HFFc6 (cell line): ENCODE measurements at places on chromosomes 6 and 20. TPM values are rescaled to one million over a fixed set of nuclear protein-coding genes. Genes with fewer than 3 reads are reported as not detected.

GRCh38 chr6:11770546-11771466, 7.8 kb downstream of the ADTRP start:
- DNase-seq = peak; percentile 98

DNA sequence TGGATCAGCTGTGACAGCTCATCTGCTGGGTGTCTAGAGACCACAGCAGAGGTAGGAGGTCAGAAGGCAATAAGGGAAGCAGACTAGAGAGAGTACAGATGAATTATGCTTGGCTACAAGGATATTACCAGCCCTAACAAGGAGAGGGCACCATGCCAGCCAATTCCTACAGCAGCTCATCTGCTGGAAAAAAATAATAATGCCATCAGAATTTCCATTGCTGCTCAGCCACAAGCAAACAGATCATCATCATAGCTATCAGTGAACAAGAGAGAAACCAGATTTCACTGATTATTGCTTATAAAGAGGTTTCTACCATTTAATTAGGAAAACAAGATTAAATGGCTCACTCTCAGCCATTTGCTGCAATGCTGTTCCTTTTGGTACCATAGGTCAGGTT, 66.5 kb downstream of the PSMG4 start:
- peak; percentile 6 for DNase-seq

GRCh38 chr6:122268394-122268793, 131.1 kb upstream of the HSF2 start:
- no peak for DNase-seq

DNA sequence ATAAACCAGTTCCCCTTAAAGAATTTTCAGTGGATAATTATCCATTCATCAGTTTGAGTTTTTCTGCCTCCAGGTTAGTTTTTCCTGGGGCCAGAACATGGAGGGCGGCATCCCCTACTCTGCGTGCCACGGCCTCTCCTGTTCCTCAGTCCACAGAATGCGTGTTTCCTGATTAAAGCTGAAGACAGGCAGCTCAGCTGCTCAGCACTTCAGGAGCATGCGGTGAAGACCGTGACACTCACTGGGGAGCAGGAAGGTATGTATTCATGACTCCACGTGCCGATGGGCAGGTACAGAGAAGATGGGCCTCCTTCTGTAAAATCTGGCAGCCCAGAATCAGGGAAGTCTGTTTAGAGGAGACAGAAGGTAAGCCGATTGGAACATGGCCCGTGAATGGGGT, 2.0 kb upstream of the THBS2 start:
- DNase-seq = no peak

- no peak for DNase-seq
Measured at GRCh38 chr20:4071178-4071693, 55.9 kb upstream of the RNF24 start.

DNA sequence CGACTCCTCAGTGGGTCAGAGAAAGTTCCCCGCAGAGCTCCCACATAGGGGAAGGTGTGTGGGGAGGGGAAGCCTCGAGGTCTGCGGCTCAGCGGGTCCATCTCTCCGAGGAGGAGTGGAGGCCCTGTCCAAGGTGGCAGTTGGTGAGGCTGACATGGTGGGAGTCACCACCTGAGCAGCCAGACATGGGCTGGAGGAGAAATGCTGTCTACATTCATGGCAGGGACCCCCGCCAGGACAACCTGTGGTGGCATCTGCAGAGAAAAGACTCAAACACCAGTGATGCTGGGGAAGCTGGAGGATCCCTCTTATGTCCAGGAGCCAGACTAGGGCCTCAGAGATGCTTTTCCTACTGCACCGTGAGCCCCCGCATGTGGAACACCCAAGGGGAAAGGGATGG, 49.8 kb downstream of the BMP7 start:
- no peak for DNase-seq

- no peak for DNase-seq
Measured at GRCh38 chr20:48107560-48107959, 322.3 kb upstream of the SULF2 start.

DNA sequence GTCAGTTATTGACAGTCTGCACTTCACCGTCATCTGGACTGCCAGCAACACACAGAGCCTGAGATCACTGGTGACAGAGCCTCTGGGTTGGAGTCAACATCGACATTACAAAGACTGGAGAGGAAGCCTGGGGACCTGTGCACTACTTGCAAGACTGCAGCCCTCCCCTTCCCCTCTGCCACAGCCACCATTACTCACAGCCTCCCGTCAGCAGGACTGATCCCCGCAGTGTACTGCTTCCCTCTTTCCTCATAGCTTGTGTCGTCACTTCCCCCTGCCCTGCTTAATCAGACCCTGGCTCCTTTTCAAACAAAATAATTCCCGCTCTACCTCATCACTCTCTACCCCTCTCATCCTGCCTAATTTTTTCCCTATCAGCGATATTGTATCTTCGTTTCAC, 235.5 kb upstream of the KCNQ5 start:
- no peak for DNase-seq

VWA7 gene
- 0.30 to 1.1 TPM (median 0.64 TPM) in 3 replicates for total RNA-seq

RIPPLY2 gene
- total RNA-seq = not detected in 3 replicates

TBCC gene
- 22.5 to 25.6 TPM (median 24.6 TPM) in 3 replicates for total RNA-seq

TRIM31 gene
- total RNA-seq = not detected in 2 replicates

ELOVL2 gene
- 0.09 TPM in 1 of 2 replicates, not detected in the other for total RNA-seq

PHF3 gene
- total RNA-seq = 21.8 to 27.7 TPM (median 24.9 TPM) in 3 replicates

SUMO4 gene
- total RNA-seq = 0.27 to 0.42 TPM (median 0.28 TPM) in 3 replicates

NFKBIL1 gene
- 13.0 and 13.1 TPM in 2 replicates for total RNA-seq

PEX6 gene
- 21.0 to 32.0 TPM (median 27.7 TPM) in 3 replicates for total RNA-seq

DOK5 gene
- not detected in 2 replicates for total RNA-seq

CITED2 gene
- total RNA-seq = 1,142 to 1,553 TPM (median 1,530 TPM) in 3 replicates
